ENCODE measurements at places on chromosomes 4 and X.

DNA sequence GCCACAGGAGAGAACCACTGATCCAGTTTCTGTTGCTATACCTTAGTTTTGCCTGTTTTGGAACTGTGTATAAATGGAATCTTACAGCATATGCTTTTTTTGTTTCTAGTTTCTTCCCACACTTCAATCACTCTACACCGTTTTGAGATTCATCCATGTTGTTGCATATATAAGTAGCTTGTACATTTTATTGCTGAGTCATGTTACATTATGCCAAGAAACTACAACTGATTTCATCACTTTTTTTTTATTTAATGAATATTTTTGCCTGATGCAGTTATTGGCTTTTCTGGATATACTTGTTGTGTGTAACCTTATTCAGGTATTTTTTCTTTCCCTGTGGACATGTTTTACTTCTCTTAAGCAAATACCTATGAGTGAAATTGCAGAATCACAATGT is 1135.9 kb downstream of the RAPGEF2 start:
- no peak for DNase-seq

DNA sequence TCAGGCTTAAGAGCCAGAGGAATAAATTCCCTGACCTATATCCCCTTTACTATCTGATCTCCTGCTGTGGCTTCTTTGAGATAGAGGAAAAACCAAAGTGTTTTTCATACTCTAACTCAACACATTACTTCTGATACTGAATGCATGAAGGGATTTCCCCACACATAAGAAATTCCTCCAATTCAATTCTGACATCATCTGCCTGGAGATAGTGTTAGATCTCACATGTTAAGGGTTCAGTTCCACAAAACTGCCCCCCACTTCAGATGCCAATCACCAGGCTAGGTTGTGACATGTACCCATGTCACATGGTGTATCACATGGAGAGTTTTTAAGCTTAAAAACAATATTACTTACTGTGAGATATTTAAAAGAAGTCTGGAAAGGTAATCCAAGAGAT is 46.8 kb downstream of the GSTCD start:
- DNase-seq: no peak

- DNase-seq: no peak
These were observed 21.6 kb upstream of the UBA1 start for GRCh38 chrX:47171996-47172395.

- no peak for DNase-seq
These were observed 157.1 kb downstream of the VEGFC start for GRCh38 chr4:176635372-176636261.

DNA sequence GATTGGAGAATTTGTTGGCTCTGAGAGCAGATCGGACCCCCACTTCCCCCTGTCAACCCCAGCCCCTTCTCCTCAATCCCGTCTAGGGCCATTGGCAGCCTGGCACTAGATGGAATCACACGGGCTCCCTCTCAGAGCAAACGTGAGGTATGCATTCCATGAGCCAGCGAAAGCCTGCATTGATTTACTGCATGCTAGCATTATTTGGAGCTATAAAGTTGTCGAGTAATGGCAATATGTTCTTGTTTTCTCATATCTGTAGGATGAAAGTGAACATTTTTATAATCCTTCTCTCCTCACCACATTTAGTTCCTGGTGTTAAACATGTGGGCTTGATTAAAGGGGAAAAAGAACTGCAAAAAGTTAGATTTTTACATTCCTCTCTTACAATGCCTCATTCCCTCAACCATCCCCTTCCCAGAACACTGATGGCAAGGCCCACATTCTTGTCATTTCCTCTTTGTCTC is 159.2 kb downstream of the SPRY1 start:
- no peak for DNase-seq

DNA sequence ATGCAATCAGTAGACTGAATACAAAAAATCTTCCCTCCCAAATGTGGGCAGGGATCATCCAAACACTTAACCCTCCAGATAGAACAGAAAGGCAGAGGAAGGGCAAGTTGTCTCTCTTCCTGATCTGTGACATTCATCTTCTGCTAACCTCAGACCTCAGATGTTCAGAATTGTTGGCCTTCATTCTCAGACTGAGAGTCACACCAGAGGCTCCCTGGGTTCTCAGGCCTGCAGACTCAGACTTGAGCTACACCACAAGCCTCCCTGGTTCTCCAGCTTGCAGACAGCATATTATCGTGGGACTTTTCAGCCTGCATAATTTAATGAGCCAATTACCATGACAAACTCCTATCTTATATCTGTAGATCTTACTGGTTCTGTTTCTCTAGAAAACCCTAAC is 1471.6 kb upstream of the ADGRL3 start:
- no peak for DNase-seq

DNA sequence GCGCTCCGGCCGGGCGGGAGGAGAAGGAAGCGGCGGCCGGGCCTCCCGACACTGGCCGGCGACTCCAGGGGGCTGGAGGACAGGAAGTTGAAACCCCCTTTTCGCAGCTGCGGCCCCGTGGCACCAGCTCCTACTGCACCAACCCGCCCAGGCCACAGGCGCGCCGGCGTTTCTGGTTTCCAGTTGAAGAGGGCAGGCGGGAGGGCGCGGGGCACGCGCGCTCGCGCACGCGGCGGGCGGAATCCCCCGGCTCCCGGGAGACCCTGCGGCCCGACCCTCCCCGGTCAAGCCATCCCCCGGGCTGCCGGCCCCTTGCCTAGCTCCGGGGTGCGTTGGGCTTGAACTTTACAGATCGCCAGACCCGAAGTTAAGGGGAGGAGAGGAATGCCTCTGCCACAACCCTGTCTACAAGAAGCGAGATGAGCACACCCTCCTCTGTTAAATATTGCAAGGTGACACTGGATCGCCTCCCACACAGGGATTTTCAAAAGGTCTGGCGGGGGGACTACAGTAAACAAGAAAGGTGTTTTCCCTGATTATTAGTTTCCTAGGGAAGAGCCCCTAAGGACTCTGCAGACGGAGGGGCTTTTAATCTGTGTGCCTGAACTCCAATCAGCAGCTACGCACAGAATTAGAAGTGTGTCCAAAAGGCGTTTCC is 1.4 kb downstream of the ELOVL6 start:
- no peak for DNase-seq

DNA sequence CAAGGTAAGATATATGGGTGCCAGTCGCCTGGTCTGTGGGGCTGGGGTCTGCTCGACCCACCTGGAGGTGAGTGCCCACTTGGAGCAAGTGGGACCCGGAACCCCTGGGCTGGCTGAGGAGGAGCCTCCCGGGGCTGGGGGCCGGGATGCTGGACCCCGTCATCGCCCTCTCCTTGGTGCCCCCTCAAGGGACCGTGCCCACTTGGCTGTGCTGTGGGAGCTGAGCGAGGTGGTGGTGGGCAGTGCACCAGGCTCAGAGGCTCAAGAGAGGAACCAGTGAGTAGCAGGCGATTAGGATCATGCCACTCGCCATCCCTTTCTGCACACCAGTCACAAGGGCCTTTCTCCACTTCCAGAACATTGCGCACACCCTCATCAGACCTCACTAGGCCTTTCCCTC is 203.8 kb upstream of the PSAPL1 start:
- no peak for DNase-seq

DNA sequence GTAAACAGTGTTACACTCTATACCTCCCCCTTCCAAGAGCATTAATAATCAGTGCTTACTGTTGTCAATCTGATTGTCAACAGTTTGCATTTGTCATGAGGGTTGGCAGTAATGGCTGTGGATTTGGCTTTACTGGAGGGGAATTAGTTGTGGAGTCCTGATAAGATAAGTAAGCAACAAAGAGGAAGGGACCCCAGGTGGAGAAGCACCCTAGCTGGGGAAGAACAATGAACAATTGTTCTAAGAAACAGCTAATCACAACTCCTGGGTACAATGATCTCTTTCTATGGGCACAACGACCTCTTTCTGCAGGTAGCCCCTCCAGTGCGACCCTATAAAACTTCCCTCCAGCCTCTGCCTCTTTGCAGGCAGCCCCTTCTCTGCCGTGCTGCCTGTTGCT is 53.2 kb upstream of the CDKN2AIP start:
- DNase-seq: no peak

DNA sequence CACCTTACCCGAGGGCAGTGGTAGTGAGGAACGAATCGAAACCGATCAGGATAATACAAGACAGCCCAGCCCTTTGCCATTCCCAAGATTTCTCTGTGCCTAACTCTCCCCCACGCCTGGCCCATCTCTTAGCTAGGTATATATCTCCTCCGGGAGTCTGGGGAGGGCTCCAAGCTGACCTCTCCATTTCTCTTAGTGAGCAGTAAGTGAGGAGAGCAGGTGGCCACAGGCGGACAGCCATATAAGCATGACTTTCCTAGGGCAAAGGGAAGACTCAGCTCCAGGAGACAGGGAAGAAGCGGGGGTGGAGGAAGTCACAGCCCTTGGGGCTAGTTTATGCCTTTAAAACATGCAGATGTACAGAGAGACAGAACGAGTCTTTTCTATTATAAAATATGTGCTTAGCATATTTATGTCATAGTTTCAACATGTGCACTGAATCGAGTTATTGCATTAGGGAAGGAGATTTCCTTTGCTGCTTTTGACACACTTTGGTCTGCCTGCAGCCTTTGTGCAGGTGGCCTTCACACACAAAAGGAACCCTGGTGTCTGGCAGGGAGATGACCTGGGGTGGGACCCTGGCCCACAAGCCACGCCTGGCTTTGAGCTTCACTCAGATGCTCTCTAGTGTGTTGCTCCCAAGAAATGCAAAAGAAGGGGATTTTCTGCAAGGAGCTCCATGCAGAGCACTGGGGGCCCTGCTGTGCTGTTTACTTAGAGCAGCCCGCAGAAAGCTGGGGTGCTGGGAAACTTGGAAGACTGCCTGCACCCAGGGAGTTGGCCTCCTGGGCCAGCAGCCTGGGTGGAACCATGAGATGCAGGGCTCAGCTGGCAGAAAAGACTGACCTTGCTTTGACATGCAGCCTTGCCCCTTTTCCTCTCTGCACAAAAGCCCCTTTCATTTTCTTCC is 613.3 kb downstream of the BCOR start:
- DNase-seq: no peak

DNA sequence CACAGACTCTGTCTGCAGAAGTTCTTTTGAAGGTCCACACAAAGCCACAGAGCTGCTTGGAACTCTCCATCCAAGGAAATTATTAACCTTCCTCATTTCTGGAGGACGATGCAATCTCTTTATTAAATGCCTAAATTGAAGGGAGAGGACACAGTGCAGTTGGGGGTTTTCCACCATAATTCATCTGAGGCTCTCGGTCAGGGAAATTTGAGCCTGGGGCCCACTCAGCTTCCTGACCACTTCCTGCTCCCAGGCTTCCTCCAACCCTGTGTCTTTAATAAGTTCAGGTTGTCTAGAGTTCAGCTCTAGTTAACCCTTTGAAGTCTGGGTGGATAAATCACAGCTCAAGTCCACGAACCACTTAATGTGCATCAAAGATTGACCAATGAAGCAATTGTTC is 58.5 kb downstream of the PRPS1 start:
- DNase-seq: no peak

DNA sequence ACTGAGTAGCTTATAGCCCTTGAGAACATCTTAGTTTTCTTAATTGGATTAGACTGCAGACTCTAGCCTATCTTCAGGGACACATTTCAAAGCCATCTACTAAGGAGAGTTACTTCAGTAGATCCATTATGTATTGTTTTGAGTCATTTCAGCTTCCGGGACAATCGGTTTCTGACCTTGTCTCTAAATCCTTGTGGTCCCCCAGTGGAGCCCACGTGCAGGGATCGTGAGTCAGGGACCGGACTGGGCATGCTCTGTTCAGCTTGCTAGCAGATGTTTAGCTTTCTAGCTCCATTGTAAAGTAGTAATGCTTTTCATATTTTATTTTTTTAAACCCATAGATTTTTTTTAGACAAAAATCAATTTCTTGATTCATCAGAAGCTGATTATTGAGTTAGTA is 211.9 kb upstream of the PRPS2 start:
- no peak for DNase-seq

DNA sequence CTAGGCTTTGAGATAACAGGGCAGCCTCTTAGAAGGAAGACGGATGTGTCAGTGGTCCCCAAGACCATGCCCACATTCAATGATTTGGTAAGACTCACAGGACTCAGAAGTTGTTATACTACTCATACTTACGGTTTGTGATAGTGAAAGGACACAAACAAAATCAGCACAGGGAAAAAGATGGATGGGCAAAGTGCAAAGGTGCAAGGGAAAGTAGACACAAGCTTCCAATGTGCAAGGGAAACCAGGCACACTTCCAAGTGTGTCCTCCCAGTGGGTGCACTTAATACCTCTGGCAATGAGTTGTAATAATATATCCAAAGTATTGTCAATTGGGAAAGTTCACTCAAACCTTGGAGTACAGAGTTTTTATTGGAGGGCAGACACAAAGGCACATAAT is 53.8 kb upstream of the VCX start:
- no peak for DNase-seq

DNA sequence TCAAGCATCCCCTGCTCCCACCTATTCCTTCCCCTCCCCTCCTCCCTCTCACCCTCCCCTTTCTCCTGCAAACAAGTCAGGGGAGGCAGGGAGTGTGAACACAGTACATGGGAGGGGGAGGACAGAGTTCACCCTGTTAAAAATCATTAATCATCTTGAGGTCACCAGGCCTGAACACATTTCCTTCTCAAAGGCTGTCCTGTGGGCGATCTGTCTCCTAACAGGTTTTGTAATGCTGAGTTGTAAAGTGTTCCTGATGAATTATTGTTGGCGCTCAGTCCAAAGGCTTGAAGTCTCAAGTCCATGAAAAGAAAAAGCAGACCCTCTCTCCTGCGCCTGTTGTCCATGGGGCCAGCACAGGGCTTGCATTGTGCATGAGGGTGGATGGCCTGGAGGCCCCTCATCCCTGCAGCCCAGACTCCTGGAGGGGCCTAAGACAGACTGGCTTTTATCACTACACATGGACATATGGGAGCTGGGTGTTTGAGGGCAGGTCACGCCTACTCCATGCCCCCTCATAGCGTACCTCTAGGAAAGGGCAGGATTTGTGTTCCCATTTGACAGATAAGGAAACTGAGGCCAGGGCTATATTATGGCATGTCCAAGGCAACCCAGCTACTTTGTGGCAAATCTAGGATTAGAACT is 189.1 kb downstream of the RAB28 start:
- DNase-seq: no peak

GRCh38 chr4:158826057-158826456 is 57.2 kb downstream of the FNIP2 start:
- no peak for DNase-seq

GRCh38 chrX:15376956-15377355 is 7.3 kb downstream of the VEGFD start:
- no peak for DNase-seq

- no peak for DNase-seq
These were observed 86.3 kb downstream of the GPRIN3 start for GRCh38 chr4:89221167-89221867.

DNA sequence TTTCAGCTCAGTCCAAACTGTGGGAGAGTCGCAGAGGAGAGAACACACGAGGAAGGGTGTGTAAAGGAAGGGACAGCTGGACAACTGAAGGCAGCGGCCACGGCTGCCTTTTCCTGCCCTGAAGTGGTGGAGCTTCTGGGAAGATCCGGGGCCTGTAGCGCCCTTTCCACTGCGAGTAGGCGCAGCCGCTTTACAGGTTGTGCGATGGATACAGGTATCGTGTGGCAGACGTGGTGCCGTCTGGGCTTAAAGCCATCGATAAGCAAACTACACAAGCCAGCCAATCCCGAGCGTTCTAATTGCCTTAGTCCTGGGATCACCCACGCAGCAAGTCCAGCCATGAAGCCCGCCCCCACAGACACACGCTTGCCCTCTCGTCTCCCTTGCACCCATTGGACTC is 15.4 kb downstream of the NKX6-1 start:
- no peak for DNase-seq

- DNase-seq: no peak
These were observed 93.6 kb upstream of the NPY2R start for GRCh38 chr4:155114790-155115189.
